ENCODE measurements at places on chromosomes 2 and 18. TPM values are rescaled to one million over a fixed set of nuclear protein-coding genes. Genes with fewer than 3 reads are reported as not detected.

DNA sequence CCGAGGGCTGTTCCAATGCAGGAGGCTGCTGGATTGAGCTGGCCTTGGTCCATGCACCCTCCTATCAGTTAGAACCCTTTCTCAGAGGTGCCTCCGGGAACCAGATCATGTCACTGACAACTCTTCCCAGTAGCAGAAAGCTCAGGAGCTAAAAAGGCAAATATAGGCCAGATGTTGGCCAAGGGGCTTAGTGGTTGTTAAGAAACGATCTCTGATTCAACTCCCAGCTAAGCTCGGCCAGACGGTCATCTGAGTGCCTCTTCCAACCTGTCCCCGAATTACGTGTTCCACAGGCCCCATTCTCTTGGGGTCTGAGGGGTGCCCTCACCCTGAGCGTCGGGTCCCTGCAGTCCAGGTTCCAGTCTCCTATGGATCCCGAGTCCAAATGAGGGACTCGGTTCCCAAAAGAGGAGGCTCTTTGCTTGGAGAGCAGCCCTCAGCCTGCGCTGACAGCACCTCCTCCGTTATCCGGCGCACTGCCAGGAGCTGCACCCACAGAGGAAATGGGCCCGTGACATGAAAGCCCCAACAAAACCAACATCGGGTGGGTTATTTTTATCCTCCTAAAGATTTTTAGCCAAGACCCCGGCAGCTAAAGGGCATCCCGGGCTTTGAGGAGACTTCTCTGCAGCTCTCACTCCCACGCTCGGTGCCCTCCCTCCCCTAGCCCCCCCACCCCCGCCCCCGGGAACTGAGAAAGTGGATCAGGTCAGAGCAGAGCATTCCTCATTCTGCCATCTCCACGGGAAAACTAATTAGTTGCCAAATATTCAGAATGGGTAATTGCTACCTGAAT, 106.6 kb upstream of the ID2 start:
- no peak for DNase-seq

The PAX8 gene
- total RNA-seq: not detected

The NCKAP5 gene
- 0.58 TPM for total RNA-seq

The ABHD1 gene
- total RNA-seq: 0.25 TPM

DNA sequence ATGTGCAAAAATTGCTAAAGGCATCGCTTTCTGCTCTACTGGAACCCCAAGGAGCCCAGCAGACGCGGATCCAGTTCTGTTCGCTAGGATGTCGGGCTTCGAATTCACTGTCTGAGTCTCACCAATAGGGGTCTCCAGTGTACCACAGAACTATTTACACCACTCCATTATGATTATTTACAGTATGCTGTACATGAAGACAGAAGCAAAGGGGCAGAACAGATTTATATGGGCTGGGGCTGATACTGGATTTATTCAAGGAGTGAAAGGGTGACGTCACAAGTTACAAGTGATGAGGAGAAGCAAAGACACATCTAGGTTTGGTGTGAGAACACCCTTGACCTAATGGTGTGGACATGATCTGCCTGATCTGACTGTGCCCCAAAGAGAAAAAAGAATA, 185.3 kb upstream of the ATP5MC3 start:
- DNase-seq: peak; percentile 81

The STARD6 gene
- not detected for total RNA-seq

The REEP1 gene
- total RNA-seq: 1.7 TPM

The INPP1 gene
- 3.5 TPM for total RNA-seq

The SP5 gene
- 81.0 TPM for total RNA-seq

GRCh38 chr2:217837530-217837929, 165.3 kb downstream of the TNS1 start:
- no peak for DNase-seq

DNA sequence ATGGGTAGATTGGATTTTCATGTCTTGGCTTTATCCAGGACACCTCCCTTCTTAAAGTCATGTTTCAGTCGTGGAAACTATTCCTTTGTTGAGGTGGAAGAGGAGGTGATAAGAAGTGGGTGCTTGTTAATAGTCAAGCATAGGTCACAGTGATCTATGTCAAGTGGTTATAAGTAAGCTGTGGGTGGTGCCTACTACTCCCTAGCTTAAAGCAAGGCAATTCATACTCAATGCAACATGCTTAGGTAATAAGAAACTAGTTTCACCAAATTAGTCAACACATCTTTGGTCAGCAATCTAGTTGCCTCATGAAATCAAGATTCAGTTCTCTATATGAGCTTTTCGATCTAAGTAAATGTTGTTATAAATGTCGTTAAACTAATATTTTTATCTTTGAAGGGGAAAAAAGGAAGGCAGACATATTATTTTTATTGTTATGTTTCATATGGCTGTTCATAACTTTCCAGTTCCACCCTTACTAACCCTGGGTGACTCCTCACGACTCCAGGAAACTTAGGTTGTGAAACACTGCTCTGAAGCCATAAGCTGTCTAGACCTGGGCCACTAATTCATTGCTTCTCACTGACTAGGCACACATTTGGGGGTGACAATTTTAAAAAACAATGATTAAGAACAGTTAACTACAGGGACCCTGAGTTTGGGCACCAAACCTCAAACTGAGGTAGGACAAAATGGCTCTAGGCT, 5.8 kb upstream of the ABCB11 start:
- no peak for DNase-seq

GRCh38 chr2:98515250-98515991, 70.8 kb downstream of the INPP4A start:
- DNase-seq: peak; percentile 52

GRCh38 chr18:75818383-75818782, 390.9 kb upstream of the SMIM21 start:
- DNase-seq: no peak

- peak; percentile 71 for DNase-seq
Observed at GRCh38 chr18:52348209-52348608, 8.2 kb downstream of the DCC start.

DNA sequence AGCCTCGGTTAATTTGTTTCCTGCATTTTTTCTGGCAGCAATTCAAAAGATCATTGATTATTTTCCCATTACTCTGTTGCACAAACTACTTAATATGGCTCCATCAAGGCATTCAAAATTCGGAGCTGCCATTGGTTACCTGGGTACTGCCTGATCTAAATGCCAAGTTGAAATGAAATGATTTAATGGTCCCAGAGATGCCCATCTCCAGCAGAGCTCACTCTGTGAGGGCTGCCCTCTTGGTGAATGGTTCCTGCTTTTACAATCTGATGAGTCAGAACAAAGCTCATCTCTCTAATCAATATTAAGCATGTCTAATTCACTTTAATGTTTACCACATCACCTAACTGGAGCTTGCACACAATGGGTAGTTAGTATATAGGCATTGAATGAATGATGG, 126.1 kb downstream of the CTNNA2 start:
- DNase-seq: no peak

The MFF gene
- total RNA-seq: 86.4 TPM

The BIRC6 gene
- 84.6 TPM for total RNA-seq

DNA sequence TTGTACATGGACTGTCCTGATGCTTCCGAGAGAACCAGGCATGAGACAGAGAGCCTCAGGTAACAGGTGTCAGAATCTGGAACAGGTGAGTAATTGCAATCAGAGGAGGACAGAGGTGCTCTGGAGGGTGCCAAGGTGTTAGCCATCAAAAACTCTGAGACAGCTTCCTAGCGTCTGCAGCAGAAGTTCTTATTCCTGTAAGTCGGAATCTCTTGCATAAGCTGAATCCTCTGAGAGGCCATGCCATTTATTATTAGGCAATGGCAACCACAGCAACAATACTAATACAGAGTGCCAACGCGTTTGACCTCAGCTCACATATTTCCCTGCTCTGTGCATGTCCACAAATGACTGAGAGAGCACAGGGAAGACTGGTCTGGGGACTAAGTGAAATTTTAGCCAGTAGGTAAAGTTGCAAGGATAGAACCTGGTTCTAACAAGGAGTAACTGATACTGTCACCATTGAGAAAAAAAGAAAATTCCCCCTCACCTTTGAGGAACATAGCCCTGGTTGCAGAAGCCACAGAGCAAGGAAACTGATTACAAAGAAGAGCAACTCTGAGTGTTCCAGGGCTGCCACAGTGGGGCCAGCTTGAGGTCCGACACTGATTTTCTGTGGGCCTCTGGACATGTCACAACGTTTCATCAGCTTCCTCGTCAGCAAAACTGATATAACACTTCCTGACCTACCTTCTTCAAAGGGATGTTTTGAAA, 55.1 kb upstream of the ACSL3 start:
- no peak for DNase-seq

The FAM237A gene
- not detected for total RNA-seq

The COL3A1 gene
- total RNA-seq: not detected

The SETBP1 gene
- total RNA-seq: 29.2 TPM

The GRP gene
- total RNA-seq: 6.5 TPM

GRCh38 chr2:96554293-96555145, 18.0 kb downstream of the ARID5A start:
- peak; percentile 89 for DNase-seq

The PTPRN gene
- total RNA-seq: 1.1 TPM
